Activated CD4-positive, alpha-beta memory T cell treated with anti-CD3 and anti-CD28 coated beads for 36 hours (primary cell): ENCODE measurements at places on chromosomes 16 and 17.

DNA sequence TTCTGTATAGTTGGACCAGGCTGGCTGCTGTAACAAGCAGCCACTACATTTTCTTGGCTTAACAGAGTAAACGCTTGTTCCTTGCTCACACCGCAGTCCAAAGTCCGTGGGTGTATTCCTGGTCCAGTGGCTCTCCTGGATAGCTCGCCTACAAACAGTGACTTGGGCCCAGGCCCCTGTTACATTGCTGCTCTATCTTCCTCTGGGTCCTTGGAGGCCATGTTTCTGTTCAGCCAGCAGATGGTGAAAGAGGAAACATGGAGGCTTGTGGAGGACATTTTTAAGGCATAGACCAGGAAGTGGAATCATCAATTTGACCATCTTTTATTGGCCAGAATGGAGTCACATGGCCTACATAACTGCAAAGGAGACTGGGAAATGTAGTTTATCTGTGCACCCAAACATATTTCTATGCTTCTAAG, 55.1 kb downstream of the ATP2C2 start:
- no peak for DNase-seq

- no peak for DNase-seq
These were observed 43.9 kb downstream of the CREBBP start for GRCh38 chr16:3836641-3837040.

GRCh38 chr16:84449156-84450140, 55.0 kb downstream of the MEAK7 start:
- no peak for DNase-seq

- peak; percentile 90 for DNase-seq
These were observed 661 bp upstream of the ALOXE3 start for GRCh38 chr17:8118769-8119580.

DNA sequence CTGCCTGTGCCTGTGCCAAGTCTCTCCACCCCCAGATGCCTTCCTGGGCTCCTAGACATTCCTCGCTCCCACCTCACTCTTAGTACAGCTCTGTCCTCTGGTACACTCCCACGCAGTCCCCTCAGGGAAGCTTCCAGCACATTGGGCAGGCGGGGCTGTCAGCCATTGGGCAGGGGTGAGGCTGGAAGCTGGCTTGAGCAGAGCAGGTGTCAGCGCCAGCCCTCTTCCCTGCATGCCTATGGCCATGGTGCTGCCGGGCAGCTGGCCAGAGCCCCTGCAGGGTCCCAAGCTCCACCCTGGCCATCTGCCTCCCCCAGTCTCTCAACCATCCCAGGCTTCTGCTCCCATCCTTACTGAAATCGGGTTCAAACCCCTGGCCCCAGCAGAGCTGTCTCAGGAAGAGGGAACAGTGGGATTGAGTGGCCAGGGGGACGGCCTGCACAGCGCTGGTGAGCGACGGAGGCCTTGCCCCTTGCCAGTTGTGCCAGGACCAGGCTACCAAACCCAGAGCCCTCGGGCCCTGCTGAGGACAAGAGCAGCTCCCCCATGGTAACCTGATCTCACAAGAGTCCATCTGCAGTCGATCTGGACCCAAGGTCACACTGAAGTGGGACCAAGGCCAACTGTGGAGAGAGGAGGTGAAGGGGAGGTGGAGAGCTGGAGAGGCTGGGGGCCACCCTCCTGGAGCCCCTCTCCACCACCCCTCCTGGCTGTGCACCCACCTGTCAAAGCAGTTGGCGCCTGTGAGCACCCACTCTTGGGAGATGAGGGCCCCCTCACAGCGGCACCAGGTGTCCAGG, 2.4 kb upstream of the B9D1 start:
- DNase-seq, result no peak

DNA sequence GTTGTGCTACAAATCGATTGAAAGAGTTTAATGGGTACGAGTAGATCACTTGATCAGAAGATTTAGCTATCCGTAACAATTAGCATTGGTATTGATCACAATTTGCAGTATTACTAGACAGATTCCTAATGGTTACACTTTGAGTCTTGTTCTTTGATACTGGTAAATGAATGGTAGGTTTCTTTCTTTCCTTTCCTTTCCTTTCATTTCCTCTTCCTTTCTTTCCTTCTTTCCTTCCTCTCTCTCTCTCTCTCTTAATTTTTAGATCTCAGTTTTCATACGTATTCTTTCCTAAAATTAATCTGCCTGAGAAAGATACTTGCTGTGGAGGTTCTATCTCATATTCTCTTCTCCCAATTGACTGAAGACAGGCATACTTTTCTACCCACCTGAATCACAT, 17.9 kb downstream of the CPD start:
- DNase-seq, result no peak
